A549 treated with AZD2906 at 1 μM for 4 hours (cell line): ENCODE measurements at places on chromosomes 3 and 15. TPM values are rescaled to one million over a fixed set of nuclear protein-coding genes. Genes with fewer than 3 reads are reported as not detected.

The WDR93 gene
- total RNA-seq = 0.13 to 0.25 TPM (median 0.21 TPM) in 5 replicates

The DUOXA1 gene
- total RNA-seq = 0.06 to 0.30 TPM (median 0.09 TPM) in 5 replicates

The TLE3 gene
- total RNA-seq = 36.6 to 40.4 TPM (median 36.8 TPM) in 5 replicates

The NRROS gene
- total RNA-seq = 0.05 TPM in 1 of 5 replicates, not detected in the others

The RHOA gene
- 459 to 577 TPM (median 461 TPM) in 5 replicates for total RNA-seq

The STAB1 gene
- total RNA-seq = 0.07 to 0.18 TPM (median 0.16 TPM) in 5 replicates

The CYP19A1 gene
- total RNA-seq = 0.10 to 0.56 TPM (median 0.18 TPM) in 5 replicates

The SAXO2 gene
- 2.0 to 3.1 TPM (median 2.1 TPM) in 5 replicates for total RNA-seq

The ACP3 gene
- total RNA-seq = 0.03 to 0.11 TPM (median 0.05 TPM) in 3 of 5 replicates, not detected in the others

The PLCH1 gene
- total RNA-seq = 0.72 to 0.92 TPM (median 0.85 TPM) in 5 replicates

The GAP43 gene
- 0.05 to 0.07 TPM (median 0.06 TPM) in 4 of 5 replicates, not detected in the other for total RNA-seq

The GOLGA6L4 gene
- 0.60 to 1.6 TPM (median 0.88 TPM) in 5 replicates for total RNA-seq
